Smooth muscle cell of the umbilical artery (primary cell): ENCODE measurements at places on chromosomes 12 and 14. TPM values are rescaled to one million over a fixed set of nuclear protein-coding genes. Genes with fewer than 3 reads are reported as not detected.

TCL1A gene
- not detected in 2 replicates for total RNA-seq

CSRNP2 gene
- 24.1 and 37.1 TPM in 2 replicates for total RNA-seq

BCL2L14 gene
- not detected in 2 replicates for total RNA-seq

SDSL gene
- total RNA-seq: 7.5 and 9.2 TPM in 2 replicates

DBX2 gene
- total RNA-seq: not detected in 2 replicates

CCDC38 gene
- total RNA-seq: not detected in 2 replicates

SCNN1A gene
- 0.28 and 0.30 TPM in 2 replicates for total RNA-seq

DLGAP5 gene
- total RNA-seq: 3.3 and 23.8 TPM in 2 replicates

ACSM4 gene
- total RNA-seq: not detected in 2 replicates

TMCC3 gene
- total RNA-seq: 5.9 and 9.3 TPM in 2 replicates

TAS2R42 gene
- not detected in 2 replicates for total RNA-seq

RPAP3 gene
- total RNA-seq: 18.4 and 30.8 TPM in 2 replicates

LRP6 gene
- 52.3 and 71.0 TPM in 2 replicates for total RNA-seq

KCNMB4 gene
- total RNA-seq: 2.7 and 3.0 TPM in 2 replicates

ABHD12B gene
- total RNA-seq: not detected in 2 replicates

WSCD2 gene
- total RNA-seq: not detected in 2 replicates

FOXG1 gene
- under 0.01 TPM in 1 of 2 replicates, not detected in the other for total RNA-seq

ANKRD9 gene
- total RNA-seq: 19.6 and 25.1 TPM in 2 replicates

GLIPR1L1 gene
- total RNA-seq: not detected in 2 replicates

MGP gene
- 6.7 and 31.5 TPM in 2 replicates for total RNA-seq

GPATCH2L gene
- 69.8 and 87.7 TPM in 2 replicates for total RNA-seq
